H54 (cell line): ENCODE measurements at places on chromosomes 1 and 21.

DNA sequence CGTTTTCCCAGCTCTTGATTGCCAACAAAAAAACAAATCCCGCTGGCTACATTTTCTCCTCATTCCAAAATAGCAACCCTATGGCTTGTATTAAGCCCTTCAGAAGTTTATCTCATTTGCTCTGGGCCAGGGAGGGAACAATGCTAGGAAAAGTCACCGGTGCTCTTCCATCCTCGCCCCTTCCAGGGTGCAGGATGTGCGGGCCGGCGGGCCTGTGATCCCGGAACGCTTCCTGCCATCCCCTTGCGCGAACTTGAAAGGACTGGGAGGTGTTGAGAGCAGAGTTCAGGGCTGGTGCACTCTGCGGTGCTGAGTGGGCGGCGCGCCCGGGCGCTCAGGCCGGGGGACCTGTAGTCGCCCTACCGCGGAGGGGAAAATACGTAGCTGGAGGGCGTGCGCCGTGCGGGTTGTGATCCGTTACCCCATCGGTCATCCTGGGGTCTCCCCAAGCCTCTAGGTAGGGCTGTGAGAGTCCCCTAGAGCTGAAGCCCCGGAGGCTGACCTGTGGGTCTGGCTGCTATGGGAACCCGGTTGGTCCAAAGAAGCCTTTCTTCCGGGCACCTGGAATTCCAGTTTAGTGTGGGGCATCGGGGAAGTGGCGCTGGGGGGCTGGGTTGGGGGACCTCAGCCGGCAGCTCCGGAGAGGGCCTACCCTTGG is 13.1 kb downstream of the NR5A2 start:
- no peak for DNase-seq

- DNase-seq: no peak
Measured at GRCh38 chr1:110639724-110640386, 33.7 kb upstream of the KCNA2 start.

DNA sequence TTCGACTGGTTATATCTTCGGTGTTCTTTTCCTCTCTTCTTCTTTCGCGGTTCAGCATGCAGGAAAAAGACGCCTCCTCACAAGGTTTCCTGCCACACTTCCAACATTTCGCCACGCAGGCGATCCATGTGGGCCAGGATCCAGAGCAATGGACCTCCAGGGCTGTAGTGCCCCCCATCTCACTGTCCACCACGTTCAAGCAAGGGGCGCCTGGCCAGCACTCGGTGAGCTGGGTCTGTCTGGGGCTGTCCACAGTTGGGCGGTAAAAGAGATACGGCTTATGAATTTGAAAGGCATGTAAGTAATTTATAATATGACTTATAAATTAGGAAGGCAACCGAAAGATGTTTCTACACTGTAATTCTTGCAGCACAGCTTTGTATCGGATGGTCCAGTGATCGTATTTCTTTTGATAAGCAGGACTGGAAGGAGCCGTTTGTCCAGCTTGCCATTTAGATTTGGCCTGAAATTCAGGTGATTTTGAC is 334 bp downstream of the CTH start:
- DNase-seq: no peak

GRCh38 chr1:150966011-150966410 is 8.6 kb downstream of the CERS2 start:
- DNase-seq: no peak

- peak; percentile 84 for DNase-seq
Measured at GRCh38 chr1:16984717-16985116, 4.3 kb upstream of the MFAP2 start.

DNA sequence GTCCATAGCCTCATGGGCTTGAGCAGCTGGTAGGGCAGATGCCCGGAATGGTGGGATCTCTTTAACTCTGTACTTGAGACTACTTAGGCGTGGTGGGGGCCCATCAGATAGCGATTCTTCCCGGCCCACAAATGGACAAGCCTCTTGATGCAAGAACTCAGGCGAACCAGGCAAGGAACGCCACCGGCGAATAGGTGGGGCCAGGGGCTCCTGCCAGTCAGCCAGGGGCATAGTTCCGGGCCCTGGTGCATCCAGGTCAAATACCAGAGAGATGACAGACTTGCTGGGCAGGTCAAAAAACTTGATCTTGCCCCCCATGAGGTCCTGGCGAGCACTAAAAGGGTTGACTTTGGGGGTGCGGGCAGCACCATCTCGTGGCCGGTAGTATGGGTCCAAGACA is 4.8 kb upstream of the MUTYH start:
- no peak for DNase-seq

GRCh38 chr1:101088431-101088830 is 62.8 kb upstream of the DPH5 start:
- DNase-seq: no peak
